ENCODE measurements at places on chromosomes 2 and 18.

GRCh38 chr2:57218206-57218605 lies 828.4 kb upstream of the VRK2 start:
- DNase-seq = no peak

DNA sequence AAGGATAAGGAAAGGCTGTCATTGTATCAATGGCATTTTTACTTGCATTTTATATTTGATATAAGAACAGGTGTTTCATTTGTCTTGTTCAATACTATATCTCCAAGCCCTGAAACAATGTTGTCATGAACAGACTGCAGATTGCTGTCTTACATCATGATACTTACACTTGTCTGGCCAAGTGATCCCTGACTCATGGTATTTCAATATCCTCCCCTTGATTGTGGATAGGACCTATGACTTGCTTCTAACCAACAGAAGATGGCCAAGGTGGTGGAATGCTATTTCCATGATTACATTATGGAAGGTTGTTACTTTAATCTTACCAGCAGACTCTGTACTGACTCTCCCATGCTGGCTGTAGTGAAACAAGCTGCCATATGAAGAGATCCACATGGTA lies 471.1 kb downstream of the CCDC85A start:
- DNase-seq = no peak

- no peak for DNase-seq
Measured at GRCh38 chr2:224404796-224405195, 2.9 kb upstream of the FAM124B start.

DNA sequence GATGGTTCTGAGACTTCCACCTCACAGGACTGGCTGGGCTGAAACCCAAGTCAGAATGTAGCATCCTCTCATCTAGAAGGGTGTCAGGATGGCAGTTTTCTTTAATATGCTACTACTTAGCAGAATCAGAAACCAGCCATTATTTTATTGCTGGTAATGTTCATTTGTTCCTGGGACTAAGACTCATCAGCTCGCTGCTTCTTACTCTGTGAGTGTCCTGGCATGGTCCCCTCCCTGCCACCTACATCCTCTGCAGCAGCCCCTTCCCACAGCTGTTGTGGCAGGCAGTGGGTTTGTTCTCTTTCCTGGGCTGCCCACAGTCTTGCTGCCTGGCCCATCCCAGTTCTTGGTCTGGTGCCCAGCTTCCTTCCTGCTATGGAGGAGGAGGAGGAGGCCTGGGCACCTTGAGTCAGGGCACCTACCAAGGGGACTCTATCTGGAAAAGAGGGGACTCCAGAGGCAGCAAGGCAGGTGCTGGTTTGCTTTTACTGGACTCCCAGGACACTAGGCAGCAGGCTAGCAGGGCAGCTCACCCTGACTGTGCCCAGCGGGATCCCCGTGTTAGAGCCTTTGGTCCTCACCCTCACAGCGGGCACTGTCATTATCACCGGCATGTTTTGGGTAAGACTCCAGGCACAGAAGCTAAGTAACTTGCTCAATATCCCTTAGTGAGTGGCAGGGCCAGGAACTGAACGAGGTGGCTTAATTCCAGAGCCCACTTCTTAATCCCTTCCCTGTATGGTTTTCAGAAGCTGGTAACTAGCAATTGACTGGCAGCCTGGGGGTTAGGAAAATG lies 62.1 kb downstream of the LRRFIP1 start:
- no peak for DNase-seq

DNA sequence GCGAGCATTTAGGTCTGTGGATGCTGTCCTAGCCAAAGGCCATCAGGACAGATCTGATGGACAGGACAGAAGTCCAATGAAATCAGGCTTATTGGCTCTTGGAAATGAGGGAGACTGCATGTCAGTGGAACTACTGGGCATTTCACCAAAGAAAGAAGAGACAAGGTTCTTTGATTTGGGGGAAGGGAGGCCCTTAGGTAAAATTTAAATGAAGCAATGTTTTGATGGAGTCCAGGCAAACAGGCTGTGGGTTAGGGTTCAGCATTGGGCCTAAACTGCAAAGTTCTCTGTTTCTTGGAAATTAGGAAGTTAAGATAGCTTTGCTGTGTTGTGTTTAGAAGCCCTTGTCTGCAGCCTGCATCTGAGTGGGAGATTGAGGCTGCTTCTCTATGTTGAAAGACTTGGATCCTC lies 31.6 kb upstream of the RNF149 start:
- no peak for DNase-seq

Data from stimulated activated CD4-positive, alpha-beta T cell treated with anti-CD3 and anti-CD28 coated beads, Interleukin-1b, Interleukin-23, amount 100 ng/mL, for 1 hour (primary cell).